ENCODE measurements at places on chromosomes 4 and X.

DNA sequence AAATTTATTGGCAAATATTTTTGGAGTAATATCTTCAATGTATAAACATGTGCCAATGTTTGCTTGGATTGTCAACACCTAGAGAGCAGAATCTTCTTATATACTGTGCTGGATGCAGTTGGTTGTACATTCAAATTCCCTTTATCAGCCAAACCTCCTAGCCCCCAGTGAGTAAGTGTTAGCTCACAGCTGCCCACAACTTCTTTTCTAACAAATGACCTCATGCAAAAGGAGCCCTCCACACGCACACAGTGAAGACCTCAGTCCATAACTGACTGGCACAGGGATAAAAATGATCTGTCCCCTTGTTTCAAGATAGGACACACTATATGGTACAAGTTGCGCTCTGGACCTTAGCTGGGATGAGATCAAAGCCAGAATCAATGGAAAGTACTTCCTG is 458.0 kb upstream of the NWD2 start:
- DNase-seq, result no peak

DNA sequence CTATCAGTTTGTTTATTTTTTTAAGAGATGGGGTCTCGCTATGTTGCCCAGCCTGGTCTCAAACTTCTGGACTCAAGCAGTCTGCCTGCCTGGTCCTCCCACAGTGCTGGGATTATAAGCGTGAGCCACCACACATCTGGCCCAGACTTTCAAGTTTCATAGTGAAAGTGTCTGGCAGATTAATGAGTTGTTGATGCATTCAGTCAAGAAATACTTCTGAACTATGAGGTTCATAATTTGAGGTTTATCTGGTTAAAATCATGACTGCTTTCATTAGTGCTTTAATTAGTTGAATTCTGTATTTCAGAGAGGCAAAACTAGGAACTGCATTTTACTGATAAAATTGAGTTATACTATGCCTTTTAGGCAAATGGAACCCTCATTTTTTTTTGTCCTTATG is 638.6 kb downstream of the RPA4 start:
- DNase-seq, result no peak

- DNase-seq, result no peak
Observed at GRCh38 chr4:119493886-119494285, 134.7 kb downstream of the PDE5A start.

GRCh38 chr4:40656201-40656863 is 26.7 kb upstream of the RBM47 start:
- DNase-seq, result no peak

- DNase-seq, result no peak
Observed at GRCh38 chrX:13652287-13652793, 601 bp upstream of the TCEANC start.
